ENCODE measurements at places on chromosomes 5 and 9.

DNA sequence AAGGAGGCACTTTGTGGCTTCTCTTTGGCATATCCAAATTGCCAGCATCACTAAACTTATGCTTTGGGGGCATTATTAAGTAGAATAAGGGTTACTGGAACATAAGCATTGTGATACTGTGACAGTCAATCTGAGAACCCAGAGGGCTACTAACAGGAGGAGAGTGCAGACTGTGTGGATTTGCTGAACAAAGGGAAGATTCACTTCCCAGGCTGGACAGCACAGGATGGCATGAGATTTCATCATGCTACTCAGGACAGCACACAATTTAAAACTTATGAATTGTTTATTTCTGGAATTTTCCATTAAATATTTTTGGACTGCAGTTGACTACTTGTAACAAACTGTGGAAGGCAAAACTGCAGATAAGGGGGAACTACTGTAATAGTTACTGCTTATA, 212.5 kb downstream of the TMC1 start:
- no peak for DNase-seq

DNA sequence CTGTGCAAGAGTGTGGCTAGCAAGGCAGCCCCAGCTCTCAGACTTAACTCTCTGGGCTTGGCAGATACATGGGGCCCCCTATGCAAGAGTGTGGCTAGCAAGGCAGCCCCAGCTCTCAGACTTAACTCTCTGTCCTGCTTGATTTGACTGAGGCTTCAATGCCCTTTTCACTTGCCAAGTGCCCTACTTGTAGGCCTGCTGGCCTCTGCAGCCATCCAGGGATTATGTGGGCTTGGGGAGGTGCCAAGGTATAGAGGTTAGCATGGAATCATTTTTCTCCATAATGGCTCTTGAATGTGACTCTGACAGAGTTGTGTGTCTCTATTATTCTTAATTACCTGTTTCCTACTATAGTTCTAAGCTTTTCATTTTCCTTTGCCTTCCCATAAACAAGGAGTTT, 115.5 kb upstream of the RUSC2 start:
- DNase-seq = no peak

GRCh38 chr5:38529955-38530646, 26.3 kb downstream of the LIFR start:
- no peak for DNase-seq

DNA sequence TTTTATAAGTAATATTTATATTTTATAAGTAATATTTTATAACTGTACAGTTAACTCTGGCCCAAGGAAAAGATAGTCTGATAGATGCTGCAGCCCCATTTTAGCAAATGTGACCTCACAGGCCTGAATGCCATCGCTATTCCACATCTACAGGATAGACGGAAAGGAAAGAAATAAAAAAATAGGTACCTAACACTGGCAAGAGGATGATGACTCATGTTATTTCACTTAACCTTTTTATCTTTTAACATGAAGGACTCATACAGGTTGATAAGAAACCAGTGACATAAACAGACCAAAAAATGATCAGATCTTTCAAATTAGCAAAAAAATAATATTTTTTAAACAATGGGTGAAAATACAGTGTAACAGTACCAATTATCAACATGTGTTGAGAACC, 2.7 kb downstream of the CD274 start:
- no peak for DNase-seq

DNA sequence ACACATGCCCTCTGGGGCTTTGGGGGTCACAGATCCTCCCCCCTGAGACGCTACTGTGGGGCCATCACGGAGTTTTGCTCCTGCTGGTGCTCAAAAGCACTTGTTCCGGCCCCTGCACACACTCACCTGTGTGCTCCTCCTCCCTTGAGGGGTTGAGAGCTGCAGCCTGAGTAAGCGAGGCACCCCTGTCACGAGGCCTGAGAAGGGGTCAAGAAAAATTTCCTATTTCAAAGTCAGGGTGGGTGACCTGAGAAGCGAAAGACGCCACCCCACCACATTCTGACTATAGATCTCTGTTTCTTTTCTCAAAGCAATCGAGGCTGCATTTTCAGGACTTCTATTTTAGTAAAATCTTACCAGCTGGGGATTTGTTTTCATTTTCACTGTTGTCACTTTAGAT, 138.5 kb downstream of the DCP2 start:
- DNase-seq = no peak

Data from activated CD4-positive, CD25-positive, alpha-beta regulatory T cell (primary cell).